ENCODE measurements at places on chromosomes 7 and 10.

GRCh38 chr7:157702311-157703023 lies 365.7 kb downstream of the DNAJB6 start:
- no peak for DNase-seq

DNA sequence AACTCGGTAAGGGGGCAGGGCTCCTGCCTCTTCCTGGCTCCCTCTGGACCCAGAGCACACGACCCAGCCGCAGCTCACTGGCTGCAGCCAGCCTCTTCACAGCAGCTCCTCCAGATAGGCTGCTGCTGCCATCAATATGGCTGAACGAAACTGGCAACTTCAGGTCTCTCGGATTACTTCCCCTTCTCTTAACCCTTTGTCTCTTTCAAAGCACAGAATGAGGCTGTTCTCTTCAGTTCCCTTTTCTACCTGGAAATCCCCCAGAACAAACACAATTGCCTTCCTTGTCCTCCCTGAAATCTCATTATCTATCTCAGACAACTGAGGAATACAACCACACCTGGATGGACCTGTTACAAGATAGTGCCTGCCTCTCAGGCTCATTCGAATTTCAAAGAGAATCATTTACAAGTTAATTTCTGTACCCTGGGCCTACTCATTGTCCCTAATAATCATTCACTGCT lies 193.4 kb upstream of the MBL2 start:
- DNase-seq, result no peak

- DNase-seq, result no peak
Observed at GRCh38 chr7:78703391-78703790, 750.1 kb downstream of the MAGI2 start.

GRCh38 chr10:59752278-59752940 lies 846 bp downstream of the MRLN start:
- DNase-seq, result no peak

- DNase-seq, result no peak
Observed at GRCh38 chr7:106484562-106484961, 176.4 kb downstream of the CCDC71L start.
